ENCODE measurements at places on chromosomes 16 and 17.

DNA sequence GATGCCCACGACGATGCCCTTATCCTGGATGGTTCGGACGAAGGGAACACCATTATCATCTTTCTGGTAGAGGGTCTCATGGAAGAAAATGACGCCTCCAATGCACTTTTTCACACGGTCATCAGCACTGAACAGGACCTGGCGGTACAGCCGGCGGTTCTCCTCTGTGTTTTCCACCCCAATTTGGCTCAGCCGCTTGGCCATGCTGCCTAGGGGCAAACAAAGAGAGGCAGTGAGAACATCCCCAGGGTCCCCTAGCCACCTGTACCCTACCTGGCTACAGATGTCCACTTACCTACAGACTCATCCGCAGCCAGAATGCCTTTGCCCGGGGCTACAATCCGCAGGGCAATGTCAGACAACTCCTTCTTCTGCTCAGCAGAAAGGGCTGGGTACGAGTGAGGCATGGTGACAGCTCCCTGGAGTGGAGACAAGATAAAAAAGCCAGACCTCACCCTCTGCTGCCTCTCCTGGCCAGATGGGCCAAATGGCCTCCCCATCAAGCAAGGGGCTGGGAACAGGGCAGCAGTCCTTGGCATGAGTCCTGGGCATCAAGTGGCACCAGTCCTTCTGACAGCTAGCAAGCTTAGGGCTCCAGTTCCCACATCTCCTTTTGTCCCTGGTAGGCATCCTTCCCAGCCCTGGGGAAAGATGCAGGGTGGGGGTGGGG is 1.4 kb downstream of the ALDOC start:
- no peaks in the 10 kb centered on the region for H3K27me3 ChIP-seq
- no peak for DNase-seq
- no peaks in the 10 kb centered on the region for H3K36me3 ChIP-seq
- no peak overlapping the region for H3K27ac ChIP-seq
- H3K4me3 ChIP-seq: no peak overlapping the region
- peaks cover 46% of the 10 kb centered on the region for H3K4me1 ChIP-seq

- H3K4me1 ChIP-seq: peaks cover 60% of the 10 kb centered on the region
- H3K4me3 ChIP-seq: peak overlapping the region; percentile 94
- no peaks in the 10 kb centered on the region for H3K27me3 ChIP-seq
Observed at GRCh38 chr16:30570636-30571444, 674 bp downstream of the ZNF688 start.

GRCh38 chr16:56259425-56259779 is 68.1 kb downstream of the GNAO1 start:
- H3K36me3 ChIP-seq: no peaks in the 10 kb centered on the region
- H3K27ac ChIP-seq: no peak overlapping the region
- H3K4me1 ChIP-seq: peaks cover 40% of the 10 kb centered on the region
- H3K27me3 ChIP-seq: no peaks in the 10 kb centered on the region
- H3K4me3 ChIP-seq: no peak overlapping the region
- no peak for DNase-seq

- H3K36me3 ChIP-seq: peaks cover 47% of the 10 kb centered on the region
- H3K4me3 ChIP-seq: no peak within 1 kb of the TSS
- H3K27ac ChIP-seq: no peak within 1 kb of the TSS
- peak; percentile 42 for DNase-seq
- peaks cover 22% of the 10 kb centered on the region for H3K4me1 ChIP-seq
Observed at GRCh38 chr17:42122371-42123303, at the start of gene HSPB9. Gene HSPB9 (plus strand): TSS chr17:42122804. CDS start chr17:42122851, 47 bp downstream.

- no peak overlapping the region for H3K27ac ChIP-seq
- no peak overlapping the region for H3K4me3 ChIP-seq
- no peaks in the 10 kb centered on the region for H3K27me3 ChIP-seq
- DNase-seq: no peak
Observed at GRCh38 chr16:88819126-88819525, 7.4 kb upstream of the APRT start.

Measured in CD4-positive, alpha-beta T cell (primary cell).